Activated CD4-positive, CD25-positive, alpha-beta regulatory T cell (primary cell): ENCODE measurements at places on chromosomes 11 and 22.

- no peak for DNase-seq
These were observed 1.1 kb upstream of the RASD2 start for GRCh38 chr22:35539487-35539886.

GRCh38 chr11:8683115-8683807, 669 bp downstream of the RPL27A start:
- DNase-seq: no peak

- DNase-seq: no peak
These were observed 624 bp downstream of the TMEM41B start for GRCh38 chr11:9313648-9314290.

DNA sequence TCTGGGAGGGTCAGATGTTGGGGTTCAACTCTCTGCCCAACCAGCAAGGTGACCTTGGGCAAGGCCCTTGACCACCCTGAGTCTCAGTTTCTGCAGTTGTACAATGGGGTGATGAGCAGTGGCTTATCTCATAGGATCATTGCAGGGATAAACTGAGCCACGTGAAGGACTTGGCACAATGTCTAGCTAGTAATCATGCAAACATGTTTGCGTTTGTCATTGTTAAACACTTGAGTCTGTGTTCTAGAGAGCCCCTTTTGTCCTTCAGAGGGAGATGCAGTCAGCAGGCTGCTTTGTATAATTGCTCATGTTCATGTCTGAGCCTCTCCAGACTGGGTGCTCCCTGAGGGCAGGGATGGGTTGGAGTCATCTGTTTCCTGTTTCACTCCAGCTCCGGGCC, 15.8 kb downstream of the CD82 start:
- no peak for DNase-seq

GRCh38 chr11:72102162-72102561, 935 bp downstream of the LAMTOR1 start:
- no peak for DNase-seq

- DNase-seq: no peak
These were observed 632 bp downstream of the KRTAP5-2 start for GRCh38 chr11:1597331-1597993.

DNA sequence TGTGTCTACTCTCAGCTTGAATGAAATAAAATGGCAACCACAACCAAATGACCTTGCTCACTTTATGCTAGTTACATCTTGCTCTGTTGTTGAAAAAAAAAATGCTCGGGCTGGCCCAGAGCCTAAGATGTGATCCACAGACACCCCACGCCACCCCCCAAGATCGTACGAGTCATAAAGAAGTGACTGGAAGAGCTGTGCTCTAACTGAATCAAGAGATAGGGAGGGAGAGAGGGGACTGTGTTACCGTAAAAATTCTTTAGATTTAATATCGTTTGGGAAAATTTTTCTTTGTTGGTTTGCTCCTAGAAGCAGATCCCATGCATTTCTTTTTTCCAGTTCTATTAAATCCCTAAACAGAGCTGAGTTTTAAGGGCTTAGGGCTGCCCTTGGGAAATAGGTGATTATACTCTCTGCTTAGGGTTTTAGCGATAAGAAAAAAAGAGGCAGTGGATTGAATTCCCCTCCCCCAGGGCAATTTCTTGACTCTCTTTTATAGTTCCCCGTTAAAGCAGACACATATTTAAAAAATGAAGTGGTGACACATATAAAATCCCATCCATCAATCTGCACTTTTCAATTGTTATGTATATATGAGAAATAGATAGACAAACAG, 14.5 kb downstream of the MAML2 start:
- no peak for DNase-seq

GRCh38 chr11:71158936-71159335, 93.4 kb downstream of the SHANK2 start:
- no peak for DNase-seq

DNA sequence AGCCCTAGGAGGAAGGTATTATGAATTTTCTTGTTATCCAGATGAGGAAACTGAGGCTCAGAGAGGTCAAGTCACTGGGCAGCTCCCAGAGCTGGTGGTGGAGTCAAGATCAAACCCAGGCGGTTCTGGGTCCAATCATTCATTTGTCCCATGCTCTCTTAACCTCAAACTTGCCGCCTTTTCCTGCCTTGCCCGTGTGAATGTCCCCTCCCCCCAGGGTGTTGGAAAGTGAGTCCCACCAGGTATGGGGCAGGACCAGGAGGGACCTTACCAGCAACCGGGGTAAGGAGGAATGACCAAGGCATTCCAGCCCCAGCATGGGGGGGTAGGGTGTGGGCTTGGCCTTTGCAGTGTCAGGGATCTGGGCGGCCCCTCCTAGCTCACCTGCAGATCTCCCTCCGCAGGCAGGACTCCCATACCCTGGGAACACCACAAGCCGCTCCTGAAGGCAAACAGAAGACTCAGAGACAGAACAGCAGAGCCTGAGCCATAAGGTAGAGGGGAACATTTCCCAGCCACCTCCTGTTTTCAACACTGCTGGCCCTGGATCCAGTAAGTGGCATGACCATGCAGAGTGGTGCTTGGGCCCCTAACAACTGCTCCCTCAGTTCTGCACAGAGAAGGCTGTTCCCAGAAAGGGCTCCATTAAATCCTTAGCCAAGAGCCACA, 41.2 kb upstream of the SYT7 start:
- DNase-seq: no peak

DNA sequence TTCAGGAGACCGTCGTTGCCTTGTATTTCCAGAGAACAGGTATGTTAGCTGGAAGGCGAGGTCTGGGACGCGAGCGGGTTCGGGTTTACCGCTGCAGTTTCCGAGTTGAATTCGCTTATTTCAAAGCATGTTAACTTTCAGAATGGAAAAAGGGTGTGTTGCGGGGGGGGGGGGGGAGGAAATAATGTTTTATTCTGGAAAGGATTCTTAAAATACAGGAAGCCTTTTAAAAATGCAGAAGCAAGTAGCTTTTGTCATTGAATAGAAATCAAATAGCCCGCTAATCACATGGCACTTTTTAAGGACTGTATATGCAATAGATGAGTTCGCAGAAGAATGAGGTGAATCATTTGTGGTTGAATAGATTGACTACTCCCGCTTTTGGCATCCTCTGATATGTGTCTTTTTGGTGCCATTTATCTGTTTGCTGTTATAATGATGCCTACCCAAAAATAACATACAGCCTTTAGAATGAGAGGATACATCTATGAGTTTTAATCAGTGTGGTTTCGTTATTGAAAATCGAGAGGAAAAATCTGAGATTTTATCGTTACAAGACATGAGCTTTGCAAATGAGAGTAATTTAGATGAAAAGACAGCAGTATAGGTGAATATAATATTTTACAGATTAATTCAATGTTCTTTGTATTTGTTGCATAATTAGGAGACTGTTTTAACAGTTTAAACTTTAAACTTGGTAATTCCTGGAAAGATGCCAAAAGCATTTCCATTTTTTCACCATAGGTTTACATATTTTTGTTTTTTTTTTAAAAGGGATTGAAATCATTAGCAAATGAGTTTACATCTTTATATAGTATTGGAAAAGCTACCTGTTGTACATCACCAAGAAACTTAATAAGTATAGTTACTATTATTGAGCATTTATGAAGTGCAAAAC, 1.7 kb downstream of the PDE3B start:
- DNase-seq: no peak

- DNase-seq: no peak
These were observed 315.2 kb downstream of the BLID start for GRCh38 chr11:121800731-121801393.

DNA sequence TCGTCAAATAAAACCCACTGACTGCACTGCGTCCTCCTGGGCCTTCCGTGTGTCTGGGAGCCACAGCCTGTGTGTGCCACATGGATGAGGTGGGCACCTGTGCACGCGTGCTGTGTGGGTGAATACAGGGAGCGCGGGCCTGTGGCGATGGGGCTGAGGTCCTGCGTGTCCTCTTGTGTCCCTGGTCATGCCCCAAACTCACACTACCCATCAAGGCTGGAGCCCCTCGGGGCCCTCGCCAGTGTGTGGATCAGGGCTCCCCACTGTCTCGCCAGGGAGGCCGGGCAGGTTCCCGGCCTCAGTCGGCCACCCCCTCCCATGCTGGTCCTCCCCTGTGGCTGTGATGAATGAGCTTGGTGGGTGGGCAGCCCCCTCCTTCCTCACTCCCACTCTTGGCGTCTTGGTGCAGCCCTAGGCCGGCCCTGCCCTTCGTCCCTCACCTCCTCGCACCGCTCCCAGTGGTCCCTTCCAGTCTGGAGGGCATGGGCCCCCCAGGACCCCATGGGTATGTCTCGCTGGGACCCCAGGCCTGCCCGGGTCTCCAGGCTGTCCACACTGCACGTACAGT, 707 bp upstream of the CD151 start:
- DNase-seq: no peak

GRCh38 chr11:77212314-77213007, 84.4 kb downstream of the MYO7A start:
- no peak for DNase-seq

DNA sequence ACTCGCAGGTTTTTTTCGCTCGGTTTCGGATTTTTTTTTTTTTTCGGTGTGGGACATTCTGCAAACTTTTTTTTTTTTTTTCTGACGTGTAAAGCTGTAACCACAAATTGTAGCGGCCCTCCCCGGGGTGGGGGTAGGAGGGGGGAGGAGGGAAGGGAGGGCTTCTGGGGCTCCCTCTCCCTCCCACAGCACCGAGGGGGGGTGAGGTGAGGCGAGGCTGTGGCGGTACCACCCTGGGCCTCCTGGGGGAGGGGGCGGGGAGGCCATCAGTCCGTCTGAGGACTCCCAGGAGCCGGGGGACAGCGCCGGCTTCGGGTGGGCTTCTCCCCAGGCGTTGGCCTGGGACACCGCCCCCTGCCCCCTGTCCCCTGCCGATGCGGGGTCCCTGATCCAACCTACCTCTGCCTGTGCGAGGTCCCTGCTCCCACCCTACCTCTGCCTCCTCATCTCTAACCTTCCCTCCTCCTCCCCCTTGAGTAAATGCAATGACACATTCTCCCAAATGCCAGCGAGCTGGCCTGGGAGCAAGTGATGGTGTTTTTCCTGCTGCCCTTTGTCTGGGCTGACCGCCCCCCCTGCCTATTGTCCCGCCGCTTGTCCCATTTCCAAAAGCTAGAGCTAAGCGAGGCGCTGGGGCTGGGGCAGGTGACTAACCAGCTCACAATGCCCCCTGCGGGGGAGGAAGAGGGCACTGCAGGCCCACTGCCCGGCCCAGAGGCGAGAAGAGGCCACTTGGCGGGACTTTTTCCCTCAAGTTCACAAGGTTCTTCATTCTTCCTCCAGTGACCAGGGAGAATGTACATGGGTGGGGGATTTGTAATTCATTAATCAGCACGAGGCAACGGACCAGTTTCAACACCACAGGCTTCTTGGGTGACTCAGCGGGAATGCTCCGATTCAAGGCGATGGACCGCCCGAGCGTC, 511 bp upstream of the CLCF1 start:
- DNase-seq: peak; percentile 65

GRCh38 chr22:42418811-42419242, 13.4 kb downstream of the NFAM1 start:
- no peak for DNase-seq

- DNase-seq: no peak
These were observed 54.2 kb downstream of the TEAD1 start for GRCh38 chr11:12728417-12728816.

GRCh38 chr11:116457336-116458007, 315.3 kb downstream of the BUD13 start:
- no peak for DNase-seq
